Transverse colon (tissue), 4 donors: ENCODE measurements at places on chromosomes 6 and 20. TPM values are rescaled to one million over a fixed set of nuclear protein-coding genes. Genes with fewer than 3 reads are reported as not detected.
A peak's percentile ranks its signal among the peaks of the same experiment; 100 is the strongest.

The TRIM31 gene
- total RNA-seq, result 96.0 TPM

DNA sequence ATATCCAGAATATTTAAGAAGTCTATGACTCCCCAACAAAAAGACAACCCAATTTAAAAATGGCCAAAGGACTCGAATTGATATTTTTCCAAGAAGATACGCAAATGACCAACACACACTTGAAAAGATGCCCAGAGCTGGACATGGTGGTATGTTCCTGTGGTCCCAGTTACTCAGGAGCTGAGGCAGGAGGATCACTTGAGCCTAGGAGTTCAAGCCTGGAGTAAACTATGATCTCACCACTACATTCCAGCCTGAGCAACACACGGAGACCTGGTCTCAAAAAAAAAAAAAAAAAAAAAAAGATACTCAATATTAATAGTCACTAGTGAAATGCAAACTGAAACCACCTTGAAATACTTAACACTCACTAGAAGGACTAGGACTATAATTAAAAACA is 12.2 kb upstream of the ARMC2 start:
- DNase-seq, result no peak

DNA sequence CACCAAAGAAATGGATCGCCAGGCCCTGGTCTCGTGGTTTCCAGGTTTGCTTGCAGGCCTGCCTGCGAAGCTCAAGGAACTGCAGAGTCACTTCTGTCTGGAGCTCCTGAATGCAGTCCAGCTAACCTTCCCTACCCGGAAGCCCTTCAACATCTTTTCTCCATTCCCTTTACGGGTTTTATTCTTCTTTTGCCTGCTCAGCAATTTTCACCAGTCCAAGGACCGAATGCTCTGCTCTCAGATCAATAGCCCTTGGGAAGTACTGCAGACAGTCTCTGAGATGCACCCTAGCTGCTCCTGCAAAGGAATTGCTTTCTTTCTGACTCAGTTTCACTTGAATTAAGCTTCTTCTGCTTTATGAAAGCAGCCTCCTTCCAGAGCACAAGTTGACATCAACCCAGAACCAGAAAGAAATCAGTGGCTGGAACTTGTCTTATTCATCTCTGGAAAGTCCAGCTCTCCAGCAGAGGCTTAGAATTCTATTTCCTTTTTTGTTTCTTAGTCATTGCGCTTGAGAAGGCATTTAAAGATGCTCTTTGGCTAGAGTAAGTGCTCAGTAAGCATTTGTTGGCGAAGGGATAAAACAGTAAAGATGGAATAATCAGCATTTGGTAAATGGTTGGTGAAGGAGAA is 18.7 kb upstream of the YWHAB start:
- no peak for DNase-seq

- no peak for DNase-seq
These were observed 297.6 kb downstream of the ZNF217 start for GRCh38 chr20:53296025-53296424.

GRCh38 chr6:166559211-166559610 is 27.3 kb downstream of the RAMACL start:
- DNase-seq, result no peak

- DNase-seq, result peak; percentile 53
These were observed 29.0 kb downstream of the ARMC2 start for GRCh38 chr6:108877046-108877751.

DNA sequence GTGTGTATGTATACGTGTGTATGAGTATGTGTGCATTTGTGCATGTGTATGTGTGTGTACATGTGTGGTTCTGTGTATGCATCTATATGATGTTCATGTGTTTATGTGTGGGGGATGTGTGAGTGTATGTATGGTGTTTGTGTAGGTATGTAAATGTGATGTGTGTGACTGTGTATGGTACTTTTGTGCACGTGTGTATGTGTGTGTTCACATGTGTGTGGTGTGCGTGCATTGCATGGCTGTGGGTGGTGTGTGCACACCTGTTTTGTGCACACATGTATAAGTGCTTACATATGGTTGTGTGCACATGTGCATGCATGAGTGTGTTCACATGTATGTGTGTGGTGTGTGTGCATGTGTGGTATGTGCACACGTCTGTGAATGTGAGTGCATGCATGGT is 6.2 kb downstream of the THBS2 start:
- no peak for DNase-seq

The OPRM1 gene
- total RNA-seq, result not detected

- peak; percentile 94 for DNase-seq
These were observed at the start of gene KATNA1 for GRCh38 chr6:149648148-149649145. TSS of gene KATNA1 (minus strand) at chr6:149648714. CDS start at chr6:149638547, 10,167 bp downstream.

The EPHA7 gene
- total RNA-seq, result 22.8 TPM

The RSPH9 gene
- total RNA-seq, result not detected

The BPIFB1 gene
- total RNA-seq, result not detected

The LTB gene
- not detected for total RNA-seq

The SLC32A1 gene
- not detected for total RNA-seq

The RIPPLY2 gene
- total RNA-seq, result not detected

DNA sequence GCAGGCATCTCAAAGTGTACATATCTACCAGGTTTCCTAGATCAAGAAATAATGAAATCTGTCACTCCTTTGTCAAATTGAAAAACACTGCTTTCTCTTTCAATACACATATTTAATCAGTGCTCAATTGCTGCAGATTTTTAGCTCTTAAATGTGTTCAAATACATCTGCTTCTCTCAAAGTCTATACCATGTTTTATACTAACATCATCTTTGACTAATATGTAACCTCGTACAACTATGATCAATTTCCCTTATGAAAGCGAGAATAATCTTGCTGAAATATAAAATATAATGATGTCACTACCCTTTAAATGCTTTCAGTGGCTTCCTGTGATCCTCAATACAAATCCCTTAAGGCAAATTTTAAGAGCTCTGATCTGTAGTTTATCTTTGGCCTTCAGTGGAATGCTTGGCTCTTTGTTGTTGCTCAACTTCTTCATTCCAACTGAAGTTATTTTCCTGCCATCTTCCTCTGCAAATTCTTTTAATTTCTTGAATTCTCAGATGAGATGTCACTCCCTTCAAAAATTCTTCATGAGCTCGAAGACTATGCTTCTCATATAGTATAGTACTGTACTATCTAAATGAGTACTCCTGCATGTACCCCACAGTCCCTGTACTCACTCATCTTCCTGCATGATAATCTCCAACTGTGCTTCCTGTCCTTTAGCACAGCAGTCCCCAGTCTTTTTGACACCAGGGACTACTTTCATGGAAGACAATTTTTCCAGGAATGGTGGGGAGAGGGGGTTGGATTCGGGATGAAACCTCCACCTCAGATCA is 545.1 kb upstream of the GJE1 start:
- no peak for DNase-seq

DNA sequence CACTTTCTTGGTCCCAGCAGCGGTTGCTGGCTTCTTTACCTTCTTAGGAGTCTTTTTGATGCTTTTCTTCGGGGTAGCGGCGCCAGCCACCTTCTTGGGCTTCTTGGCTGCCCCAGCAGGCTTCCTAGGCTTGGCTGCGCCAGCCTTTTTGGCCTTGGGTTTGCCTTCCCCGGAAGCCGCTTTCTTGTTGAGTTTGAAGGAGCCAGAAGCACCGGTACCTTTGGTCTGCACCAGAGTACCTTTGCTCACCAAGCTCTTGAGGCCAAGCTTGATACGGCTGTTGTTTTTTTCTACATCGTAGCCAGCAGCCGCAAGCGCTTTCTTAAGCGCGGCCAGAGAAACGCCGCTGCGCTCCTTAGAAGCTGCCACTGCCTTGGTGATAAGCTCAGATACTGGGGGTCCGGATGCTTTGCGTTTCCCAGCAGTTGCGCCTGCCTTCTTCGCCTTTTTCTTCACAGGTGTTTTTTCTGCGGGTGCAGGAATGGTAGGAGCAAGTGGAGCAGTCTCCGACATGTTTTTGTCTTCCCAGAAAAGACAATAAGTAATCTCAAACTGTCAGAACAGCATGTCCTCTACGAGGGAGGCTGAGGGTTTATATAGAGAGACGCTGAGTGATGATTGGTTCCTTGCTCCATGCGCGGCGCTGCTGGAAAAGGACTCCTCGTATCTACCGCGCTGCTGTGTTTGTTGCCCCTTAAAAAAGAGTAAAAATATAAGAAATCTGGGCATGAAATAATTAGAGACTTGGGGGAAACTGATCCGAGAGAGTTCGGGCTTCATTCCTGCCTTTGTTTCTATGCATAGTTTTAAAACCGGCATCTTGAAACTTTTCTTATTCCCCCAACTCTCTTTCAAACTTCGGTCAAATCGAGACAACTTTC is 130.3 kb upstream of the BTN3A2 start:
- DNase-seq, result peak; percentile 82

GRCh38 chr6:54718541-54719023 is 128.0 kb upstream of the FAM83B start:
- peak; percentile 47 for DNase-seq

The CNR1 gene
- 16.1 TPM for total RNA-seq

DNA sequence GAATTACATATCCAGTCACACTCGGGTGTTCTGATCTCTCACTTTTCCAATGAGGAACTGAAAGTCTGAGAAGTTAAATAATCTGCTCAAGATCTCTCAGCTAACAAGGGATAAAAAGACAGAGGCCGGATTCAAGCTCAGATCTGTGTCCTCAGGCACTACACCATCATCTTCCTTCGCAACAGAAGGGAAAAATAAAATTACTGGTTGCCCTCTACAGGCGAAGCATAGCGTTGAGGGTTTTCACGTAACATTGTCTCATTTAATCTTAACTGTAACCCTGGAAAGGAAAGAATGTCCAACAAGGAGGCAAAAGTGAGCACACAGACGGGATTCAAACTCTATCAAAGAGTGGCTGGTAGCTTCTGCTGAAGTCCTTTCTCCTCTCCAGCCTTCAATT is 67.8 kb upstream of the ANKEF1 start:
- no peak for DNase-seq

GRCh38 chr20:50333812-50334211 is 143.2 kb downstream of the CEBPB start:
- no peak for DNase-seq

The PPP1R16B gene
- total RNA-seq, result 10.1 TPM

- DNase-seq, result no peak
These were observed 29.7 kb upstream of the GCNT2 start for GRCh38 chr6:10491463-10491862.

GRCh38 chr6:33384581-33385020 is 7.0 kb upstream of the KIFC1 start:
- no peak for DNase-seq

The KCNK15 gene
- total RNA-seq, result 0.27 TPM

The FYN gene
- 288 TPM for total RNA-seq

The CST2 gene
- not detected for total RNA-seq

The INSM1 gene
- 0.95 TPM for total RNA-seq

DNA sequence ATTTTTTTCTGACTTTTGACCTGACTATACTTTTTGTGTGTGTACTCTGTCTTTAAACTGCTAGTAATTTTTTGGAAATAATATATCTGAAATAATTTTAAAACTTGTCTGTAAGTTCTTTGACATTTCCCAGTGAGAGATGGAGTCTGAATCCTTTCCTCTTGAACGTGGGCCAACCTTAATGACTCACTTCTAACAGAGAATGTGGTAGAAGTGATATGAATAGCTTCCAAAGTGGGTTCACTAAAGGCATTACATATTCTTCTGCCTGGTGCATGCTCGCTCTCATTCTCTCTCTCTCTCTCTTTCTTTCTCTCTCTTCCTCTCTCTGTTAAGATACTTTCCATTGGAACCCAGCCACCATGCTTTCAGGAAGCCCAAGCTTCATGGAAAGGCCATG is 108.7 kb upstream of the FERMT1 start:
- no peak for DNase-seq

- no peak for DNase-seq
These were observed 5.4 kb downstream of the R3HDML start for GRCh38 chr20:44342248-44342647.

- peak; percentile 11 for DNase-seq
These were observed 43.4 kb downstream of the QKI start for GRCh38 chr6:163457637-163458561.

The NRN1 gene
- total RNA-seq, result not detected

- DNase-seq, result no peak
These were observed 845 bp upstream of the MARCKS start for GRCh38 chr6:113856375-113856624.

DNA sequence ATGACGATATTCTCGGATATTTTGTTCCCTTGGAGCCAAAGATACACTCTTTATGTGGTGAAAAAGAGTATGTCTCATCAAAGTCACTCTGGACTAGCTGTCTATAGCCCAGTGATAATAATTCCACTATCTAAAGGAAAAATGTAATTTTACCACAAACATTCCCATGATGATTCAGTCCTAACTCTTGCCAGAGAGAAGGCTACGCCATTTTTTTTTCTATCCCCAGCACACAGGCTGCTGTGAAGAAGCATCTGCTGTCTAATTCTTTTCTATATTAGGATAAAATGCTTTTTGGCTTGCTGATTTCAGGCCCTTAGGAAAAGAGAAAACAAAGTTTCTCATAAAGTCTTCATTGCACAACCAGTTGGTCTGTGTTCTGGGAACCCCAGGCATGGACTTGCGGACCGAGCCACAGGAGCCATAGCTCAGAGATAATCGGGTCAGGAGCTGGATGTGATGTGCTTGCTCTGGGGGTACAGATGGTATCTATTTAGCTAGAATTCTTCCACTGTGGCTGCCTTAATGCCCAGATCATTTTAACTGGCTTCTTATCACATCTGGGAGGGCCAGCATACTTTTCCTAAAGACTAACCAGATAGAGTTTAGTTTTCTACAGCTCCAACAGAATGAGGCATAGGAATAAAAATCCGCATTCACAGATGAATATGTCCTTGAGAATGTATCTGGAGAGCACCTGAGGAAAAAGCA is 683.7 kb upstream of the ID4 start:
- DNase-seq, result no peak

GRCh38 chr6:155126727-155127439 is 131.8 kb downstream of the TIAM2 start:
- DNase-seq, result no peak

The UBE2C gene
- total RNA-seq, result 4.5 TPM

DNA sequence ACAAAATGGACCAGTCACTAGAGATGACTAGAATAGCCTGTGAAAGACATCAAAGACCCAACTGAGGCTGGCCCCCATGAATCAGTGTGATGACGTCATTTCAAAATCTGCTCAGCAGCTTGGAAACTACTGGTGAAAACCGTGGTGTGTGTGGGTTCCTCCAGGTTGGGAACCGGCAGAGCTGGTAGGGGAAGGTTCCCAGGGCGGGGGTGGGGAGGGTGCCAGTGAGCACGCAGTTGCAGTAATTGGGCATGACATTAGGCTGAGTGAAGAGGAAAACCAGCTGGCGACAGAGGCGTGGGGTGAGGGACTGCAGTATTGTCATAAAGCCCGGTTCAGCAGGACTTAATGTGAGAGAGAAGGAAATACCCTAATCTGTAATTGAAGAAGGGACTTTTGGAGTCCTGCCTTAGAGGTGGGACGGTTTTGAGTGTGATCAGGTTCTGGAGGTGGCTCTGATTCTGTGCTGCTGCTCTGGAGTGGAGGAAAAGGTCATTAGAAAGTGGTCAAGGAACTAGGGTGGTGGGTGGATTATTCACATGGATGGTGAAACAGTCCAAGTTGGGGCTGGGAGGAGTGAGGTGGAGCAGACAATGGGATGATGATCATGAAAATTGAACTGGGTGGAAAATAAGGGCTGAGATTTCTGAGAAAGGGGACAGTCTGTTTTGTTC is 52.0 kb upstream of the MTHFD1L start:
- DNase-seq, result no peak

GRCh38 chr20:46619445-46619844 is 31.8 kb downstream of the SLC13A3 start:
- DNase-seq, result no peak

The SLC17A9 gene
- total RNA-seq, result 6.4 TPM
